ENCODE measurements at places on chromosomes 3 and 15.

GRCh38 chr3:3316521-3316920 lies 137.0 kb upstream of the CRBN start:
- DNase-seq: no peak

GRCh38 chr3:54951405-54951804 lies 23.5 kb upstream of the LRTM1 start:
- DNase-seq: peak; percentile 89

- DNase-seq: no peak
Observed at GRCh38 chr15:97141360-97141759, 810.9 kb downstream of the NR2F2 start.

GRCh38 chr15:73368301-73369136 lies at the start of gene HCN4:
Gene HCN4, minus strand, starts transcription at chr15:73368958. Its CDS starts 688 bp downstream, at chr15:73368270.
- no peak for DNase-seq

DNA sequence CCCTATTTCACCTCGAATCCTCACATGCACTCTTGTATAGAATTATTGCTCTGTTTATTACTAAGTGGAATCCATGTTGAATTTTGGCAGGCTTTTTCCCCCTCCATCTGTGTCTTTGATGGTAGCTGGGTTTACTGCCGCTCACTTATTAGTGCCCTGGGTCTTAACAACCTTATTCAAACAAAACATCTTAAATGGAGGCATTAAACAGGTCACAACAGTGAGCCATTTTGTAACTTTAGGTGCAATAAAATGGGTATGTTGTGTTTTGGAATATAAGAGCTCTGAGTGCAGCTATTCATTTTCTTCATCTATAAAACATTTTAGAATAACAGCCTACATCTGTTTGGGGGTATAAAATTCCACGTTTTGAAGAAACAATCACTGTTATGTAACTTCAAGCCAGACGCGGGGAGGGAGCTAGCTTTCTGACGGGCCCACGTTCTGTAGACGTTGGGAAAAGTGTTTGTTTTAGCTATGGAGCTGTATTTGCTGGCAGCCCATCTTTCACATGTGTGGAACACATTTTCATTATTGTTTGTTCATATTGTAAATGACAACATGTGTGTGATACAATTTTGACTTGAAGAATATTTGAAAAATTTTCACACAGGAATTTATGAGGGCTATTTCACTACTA lies 122.0 kb downstream of the SLC25A26 start:
- peak; percentile 59 for DNase-seq

DNA sequence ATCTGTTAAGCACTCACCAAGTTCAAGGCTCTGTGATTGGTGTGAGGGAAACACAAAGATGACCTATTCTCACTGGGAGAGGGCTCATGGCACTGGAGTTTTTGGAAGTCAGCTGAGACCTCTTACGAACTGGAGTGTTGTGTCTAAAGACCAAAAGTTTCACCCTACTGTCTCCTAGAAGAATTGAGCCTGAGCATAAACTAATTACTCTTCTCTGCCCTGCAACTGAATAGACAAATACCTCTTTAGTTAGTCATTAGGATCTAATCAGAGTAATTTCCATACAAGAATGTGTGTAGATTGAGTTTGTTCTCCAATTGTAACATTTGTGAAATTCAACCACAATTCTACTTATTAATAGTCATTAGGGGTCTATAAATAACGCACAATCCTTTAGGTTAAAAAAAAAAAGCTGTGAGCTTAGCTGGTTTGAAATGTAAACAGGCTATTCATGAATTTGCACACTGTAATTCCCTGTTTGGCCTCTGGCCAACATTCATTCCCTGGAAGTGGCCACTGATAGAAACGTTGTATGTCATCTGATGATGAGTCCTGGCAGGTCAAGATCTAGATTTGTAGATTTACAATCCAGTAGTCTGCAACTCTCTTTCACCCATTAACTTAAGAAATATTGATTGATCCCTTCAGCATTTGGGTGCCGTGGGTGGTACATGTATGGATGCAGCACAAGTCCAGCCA lies 76.8 kb upstream of the SOX14 start:
- no peak for DNase-seq

DNA sequence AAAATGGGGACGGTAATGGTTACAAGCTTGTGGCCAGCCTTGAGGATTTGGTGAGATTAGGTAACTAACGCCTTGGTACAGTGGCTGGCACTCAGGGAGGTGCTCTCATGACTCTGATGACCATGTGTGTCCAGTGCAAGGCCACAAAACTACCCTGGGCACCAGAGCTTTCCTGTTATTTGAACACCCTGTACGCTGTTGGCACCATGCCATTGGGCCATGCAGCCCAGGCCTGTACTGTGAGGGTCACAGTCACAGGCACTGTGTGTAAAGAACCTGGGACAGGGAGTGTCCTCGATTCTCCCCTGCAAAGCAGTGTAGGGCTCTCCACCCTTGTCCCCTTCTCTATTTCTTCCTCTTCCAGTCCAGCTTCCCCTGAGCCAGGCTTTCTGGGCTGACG lies 6.3 kb downstream of the TMEM43 start:
- no peak for DNase-seq

- no peak for DNase-seq
Observed at GRCh38 chr3:186937017-186937875, 6.9 kb downstream of the ST6GAL1 start.

GRCh38 chr3:183857863-183858262 lies 26.8 kb downstream of the PARL start:
- no peak for DNase-seq

GRCh38 chr15:91040856-91041255 lies 18.5 kb upstream of the VPS33B start:
- no peak for DNase-seq

DNA sequence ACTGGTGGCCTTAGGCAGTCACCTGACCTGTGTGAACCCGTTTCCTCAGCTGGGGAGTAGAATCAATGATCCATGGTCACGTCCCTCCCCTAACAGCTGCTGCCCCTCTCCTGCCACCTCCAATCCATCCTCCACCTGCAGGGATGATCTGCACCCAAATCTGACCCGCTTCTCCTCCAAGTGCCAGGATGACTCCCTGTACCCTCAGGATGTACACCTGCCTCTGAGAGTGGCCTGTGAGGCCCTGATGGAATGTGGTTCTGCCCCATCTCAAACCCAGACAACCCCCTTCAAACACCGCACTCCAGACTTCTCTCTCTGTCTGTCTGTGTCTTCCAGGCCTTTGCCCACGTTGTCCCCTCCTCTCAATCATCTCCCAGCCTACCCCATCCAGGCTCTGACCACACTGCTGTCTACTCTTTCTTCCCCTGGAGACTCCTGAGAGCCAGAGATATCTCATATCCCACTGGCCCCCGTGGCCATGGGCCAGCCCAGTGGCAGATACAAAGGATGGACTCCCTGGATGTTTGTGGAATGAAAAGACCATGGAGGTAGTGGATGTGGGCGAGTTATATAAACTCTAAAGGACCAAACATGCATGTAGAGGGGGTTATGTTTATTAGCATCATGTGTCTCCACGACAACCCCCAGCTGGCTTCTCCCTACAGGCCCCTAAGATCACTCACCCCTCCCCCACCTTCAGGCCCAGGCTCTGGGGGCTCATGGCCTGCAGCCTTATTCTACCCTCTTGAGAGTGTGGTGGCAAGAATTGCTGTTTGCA lies 84.9 kb downstream of the SMAD6 start:
- no peak for DNase-seq

DNA sequence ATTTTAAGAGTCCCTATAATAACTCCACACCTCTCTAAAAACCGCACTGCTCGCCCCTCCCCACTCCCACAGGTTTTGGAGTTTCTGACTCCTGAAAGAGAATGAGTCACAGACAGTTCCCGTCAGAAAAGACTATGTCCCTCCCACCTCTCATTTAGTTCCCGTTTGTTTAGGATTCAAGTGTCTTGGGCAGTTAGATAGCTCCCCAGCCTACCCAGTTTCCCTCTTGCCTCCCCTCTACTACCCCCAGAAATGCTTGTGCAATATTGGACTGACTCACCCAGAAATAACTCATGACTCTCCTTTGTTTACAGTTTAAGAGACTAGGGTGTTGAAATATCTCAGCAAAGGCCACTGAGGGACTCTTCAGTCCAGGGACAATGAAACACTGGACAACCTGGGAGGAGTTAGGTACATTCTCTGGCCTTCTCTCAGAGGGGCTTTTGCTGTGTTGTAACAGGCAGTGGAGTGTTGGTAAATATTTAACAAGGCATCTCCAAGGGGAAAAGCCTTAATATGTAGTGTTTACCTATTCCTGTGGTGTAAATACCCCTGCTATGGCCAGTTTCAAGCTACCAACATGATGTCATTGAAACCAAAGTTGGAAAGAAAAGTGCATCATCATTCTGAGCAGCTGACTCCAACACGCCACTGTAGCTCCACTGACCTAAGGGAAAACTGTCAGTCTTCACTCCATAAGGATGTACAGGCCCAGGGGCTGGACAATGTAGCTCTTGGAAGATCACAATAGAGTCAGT lies 96.1 kb upstream of the CHD2 start:
- peak; percentile 55 for DNase-seq

DNA sequence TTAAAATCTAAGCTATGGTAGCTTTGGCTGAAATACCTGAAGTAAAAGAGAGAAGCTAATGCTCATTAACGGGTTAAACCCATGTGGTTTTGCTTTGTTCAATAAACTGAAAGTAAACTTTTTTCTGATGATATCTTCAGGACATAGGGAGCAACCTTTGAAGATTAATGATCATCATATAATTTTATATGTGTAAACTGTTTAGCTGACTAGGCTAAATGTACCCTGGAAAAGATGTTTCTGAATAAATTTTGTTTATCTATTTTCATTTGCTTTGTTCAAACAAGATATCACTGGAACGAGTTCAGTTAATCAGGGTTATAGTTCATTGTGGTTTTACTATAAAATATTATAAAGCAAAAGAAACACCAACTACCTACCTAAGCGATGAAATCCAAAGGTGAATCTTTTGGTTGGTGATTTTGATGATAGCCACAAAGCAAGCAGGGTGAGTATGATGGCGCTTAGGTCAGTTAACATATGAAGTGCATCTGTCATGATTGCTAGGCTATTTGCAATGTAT lies 11.7 kb downstream of the SLC30A4 start:
- DNase-seq: no peak

DNA sequence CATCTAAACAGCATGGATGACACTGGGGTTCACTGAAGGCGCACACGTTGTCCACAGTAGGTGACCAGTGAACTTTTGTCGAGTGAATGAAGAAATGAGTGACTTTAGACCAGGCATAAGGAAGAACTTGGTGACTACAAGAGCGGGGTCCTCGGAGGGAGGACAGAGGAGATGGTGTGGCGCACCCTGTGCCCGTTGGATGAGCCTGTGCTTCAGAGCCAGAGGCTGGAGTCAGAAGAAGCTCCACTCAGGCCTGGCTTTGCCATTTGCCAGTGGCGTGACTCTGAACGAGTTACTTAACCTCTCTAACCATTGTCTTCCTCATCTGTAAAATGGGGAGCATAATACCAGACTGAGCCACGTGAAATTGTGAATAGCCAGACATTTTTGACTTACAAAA lies 42.2 kb downstream of the MUC4 start:
- no peak for DNase-seq

DNA sequence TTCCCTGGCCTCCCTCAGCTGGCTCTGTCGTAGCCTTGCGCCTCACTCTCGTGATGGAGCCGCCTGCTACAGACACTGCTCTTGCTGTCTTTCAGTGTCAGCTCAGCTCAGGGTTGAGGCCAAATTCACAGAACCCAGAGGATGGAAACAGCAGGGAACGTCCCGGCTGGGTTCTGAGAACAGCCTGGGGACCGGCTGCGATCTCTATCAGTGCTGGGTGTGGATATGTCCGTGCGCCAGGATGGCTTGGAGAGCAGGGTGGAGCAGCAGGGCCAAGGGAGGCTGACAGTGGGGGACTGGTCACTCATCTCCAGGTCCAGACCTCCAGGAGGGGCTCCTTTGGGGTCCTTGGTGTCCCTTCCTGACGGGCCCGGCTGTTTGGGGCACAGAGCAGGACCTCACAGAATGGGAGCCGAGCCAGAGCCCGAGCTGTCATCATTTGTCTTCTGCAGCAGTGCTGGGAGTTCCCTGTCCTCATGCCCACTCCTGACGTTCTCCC lies 18.4 kb downstream of the KLF15 start:
- DNase-seq: peak; percentile 13

DNA sequence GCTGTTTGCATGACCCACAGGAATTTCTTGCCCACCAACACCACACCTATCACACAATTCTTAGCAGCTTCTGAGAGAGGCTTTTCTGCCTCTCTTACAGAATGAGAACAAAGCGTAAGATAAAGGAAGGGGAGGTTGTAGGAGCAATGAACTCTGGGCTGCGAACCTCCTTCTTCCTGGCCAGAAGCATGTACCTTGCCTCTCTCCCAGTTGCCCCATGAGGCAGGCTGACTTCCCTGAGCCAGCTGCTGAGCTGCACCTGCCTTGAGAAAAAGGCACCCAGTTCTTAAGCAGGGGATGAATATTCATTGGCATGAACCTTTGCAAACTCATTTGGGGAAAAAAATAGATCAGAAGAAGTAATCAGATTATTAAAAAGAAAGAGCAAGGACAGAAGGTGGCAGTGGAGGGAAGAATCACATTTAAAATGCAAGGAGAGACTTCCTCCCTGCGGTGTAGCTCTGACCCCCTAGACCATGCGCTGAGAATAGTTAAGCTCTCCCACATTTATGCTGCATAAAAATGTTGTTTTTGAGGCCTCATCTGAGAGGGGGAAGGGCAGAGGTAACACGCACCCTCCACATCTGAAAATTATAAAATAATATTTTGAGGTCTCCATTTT lies 304.8 kb downstream of the EPHB1 start:
- no peak for DNase-seq

DNA sequence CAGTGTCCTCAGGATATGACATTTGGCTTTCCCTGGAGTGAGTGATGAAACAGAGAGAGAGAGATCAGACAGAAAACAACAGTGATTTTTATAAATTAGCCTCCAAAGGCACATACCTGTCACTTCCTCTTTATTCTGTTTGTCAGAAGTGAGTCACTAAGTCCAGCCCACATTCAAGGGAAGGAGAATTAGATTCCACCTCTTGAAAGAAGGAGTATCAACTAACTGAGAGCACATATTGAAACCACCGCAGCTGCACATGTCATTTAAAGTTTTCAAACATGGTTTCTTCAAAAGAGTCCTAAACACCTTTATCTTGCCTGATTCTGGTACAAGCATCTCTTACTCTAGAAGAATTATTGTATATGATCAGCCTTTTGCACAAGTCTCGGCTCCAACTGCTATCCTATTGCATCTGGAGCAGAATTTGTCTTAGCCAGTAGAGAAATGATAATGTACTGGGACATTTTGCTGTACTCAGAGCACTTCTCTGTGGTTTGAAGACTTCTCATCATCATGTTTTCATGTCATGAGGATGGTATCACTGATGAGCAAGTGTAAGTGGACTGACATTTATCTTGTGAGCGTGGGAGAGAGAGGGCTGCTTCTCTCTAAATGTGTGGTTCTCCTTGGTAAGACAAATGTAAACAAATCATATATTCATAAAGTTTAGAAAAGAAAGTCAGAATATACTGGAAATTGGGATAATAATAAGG lies 338.9 kb upstream of the CFAP20DC start:
- DNase-seq: no peak

DNA sequence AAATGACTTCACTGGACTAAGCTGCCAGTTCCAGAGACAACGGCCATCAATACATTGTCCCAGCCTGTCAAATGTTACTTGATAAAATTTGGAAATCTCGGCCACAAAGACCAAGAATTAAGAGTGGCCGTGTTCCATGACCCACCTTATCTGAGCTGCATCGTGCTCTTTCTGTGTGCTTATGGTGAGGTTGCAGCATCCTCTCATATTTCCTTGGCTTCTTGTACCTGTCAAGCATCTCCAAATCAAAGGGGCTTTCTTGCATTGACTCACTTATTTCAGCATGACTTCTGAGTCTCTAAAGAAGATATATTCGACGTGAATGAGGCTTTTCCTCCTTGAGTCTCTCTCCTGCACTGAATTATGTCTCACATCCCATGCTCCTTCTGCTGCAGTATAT lies 421.7 kb downstream of the MCTP2 start:
- no peak for DNase-seq
